ENCODE measurements at places on chromosomes 3 and 15.

GRCh38 chr3:170054204-170054603, 16.4 kb downstream of the GPR160 start:
- no peak for DNase-seq

DNA sequence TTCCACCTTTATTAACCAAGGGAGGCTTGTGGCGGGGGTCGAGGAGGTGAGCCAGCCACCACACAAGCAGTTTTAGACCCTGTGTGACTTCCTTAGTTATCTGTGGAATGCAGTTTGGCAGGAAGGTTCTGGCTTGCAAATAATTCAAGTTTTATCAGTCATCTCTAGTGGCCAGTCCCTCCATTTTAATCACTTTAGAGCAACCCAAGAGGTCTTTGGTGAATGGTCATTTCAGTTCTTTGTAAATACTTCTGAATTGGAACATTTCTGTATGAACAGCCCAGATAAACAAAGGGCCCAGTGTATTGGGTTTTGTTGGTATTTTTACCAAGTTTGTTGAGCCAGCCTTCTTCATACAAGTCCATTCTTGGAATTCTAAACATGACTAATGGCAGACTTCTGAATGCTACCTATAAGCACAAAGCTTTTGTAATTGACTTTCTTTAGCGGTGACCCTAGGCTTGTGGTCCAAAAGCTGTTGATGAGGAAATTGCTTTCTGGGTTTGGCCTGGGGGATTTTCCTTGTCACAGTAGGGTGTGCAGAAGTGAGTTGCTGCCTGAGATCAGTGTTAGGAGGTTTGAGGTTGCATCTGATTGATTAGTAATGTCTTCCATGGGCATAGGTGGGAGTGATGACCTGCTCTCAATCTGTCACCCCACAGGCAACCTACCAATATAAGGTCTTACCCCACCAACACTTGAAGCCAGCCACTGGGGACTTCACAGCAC, 193.3 kb upstream of the TOPAZ1 start:
- DNase-seq: peak; percentile 24

GRCh38 chr3:53823956-53824657, 22.1 kb downstream of the CHDH start:
- no peak for DNase-seq

- DNase-seq: no peak
Measured at GRCh38 chr15:66852064-66852905, 150.2 kb downstream of the SMAD6 start.

GRCh38 chr3:124766113-124767095, 36.2 kb downstream of the UMPS start:
- DNase-seq: no peak

DNA sequence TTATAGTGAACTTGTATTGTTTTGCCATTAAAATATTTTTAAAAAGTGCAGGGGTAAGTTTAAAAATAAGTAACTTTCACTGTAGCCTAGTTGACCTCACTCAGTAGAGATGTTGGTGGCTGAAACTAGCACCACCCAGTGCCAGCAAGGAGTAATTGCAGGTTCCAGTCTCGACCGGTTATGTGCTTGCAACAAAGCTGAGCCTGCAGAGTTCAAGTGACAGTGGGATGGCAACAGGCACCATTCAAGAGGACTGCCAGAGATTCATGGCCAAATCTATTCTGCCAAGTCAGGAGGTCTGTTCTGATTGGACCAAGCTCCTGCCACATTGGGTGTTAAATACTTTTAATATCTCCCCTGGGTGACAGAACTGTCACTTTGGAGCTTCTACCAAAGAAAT, 2.7 kb downstream of the ADAMTS7 start:
- DNase-seq: no peak

DNA sequence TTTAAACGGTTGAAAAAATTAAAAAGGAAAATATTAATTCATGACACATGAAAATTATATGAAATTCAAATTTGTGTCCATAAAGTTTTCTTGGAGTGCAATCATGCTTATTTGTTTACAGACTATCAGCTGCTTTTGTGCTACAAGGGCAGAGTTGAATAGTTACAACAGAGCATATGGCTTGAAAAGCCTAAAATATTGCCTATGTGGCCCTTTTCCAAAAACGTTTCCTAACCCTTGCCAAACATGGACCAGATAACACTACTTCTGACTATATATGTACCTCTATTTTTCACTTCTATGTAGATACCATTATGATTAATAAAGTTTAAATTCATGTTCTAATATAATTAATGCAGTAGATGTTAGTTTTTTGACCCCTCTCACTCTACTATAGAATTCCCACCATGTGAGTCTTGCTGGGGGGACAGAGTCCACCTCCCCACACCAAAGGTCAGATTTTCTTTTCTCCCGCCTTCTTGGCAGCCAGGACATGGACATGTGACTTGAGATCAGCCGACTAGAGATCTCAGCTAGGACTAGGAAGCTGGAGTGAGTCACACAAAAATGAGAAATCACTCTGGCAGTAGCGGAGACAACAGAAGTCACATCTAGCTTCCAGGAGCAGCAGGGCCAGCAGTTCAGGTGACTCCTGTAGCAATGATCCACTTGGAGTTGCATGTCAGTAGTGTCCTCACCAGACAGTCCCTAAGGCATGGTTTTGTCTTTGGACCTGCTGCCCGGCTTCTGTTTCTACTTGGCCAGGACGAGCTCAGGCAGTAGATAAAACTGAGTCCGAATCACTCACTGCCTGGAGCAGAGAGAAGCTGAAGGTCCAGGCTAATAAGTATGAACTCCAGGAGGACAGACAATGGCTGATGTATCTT, 22.4 kb downstream of the CIAO2A start:
- peak; percentile 83 for DNase-seq

DNA sequence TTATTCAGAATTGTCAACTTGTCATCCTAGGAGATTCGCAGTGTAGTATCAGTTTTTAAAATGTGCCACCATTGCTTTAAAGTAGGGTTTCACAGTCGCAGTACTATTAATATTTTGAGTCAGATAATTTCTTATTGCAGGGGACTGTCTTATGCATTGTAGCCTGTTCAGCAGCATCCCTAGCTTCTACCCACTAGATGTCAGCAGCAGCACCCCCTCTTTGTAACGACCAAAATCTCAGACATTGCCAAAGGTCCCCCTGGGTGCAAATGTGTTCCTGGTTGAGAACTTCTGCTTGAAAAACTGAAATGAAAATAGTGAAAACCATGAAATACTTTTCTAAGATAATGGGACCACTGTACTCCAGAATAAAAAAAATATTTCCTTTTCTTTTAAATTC, 474.8 kb downstream of the CNTN3 start:
- peak; percentile 4 for DNase-seq

DNA sequence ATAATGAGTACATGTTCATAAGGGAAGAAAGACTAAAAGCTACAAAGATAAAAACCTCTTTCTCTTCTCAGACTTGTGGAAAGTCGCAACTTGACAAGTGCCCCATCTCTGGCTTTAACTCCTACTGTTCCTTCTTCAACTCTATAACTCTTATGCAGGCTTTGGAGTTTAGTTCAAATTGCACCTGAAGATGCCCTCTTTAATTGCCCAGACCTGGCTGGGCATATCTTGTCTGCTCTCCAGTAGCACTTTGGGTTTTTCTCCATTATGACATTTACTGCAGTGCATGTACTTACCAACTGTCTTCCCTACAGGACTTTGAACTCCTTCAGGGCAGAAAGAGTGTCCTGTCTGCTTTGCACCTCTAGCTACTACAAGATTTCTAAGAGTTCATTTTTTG, 32.4 kb downstream of the DGKG start:
- no peak for DNase-seq

DNA sequence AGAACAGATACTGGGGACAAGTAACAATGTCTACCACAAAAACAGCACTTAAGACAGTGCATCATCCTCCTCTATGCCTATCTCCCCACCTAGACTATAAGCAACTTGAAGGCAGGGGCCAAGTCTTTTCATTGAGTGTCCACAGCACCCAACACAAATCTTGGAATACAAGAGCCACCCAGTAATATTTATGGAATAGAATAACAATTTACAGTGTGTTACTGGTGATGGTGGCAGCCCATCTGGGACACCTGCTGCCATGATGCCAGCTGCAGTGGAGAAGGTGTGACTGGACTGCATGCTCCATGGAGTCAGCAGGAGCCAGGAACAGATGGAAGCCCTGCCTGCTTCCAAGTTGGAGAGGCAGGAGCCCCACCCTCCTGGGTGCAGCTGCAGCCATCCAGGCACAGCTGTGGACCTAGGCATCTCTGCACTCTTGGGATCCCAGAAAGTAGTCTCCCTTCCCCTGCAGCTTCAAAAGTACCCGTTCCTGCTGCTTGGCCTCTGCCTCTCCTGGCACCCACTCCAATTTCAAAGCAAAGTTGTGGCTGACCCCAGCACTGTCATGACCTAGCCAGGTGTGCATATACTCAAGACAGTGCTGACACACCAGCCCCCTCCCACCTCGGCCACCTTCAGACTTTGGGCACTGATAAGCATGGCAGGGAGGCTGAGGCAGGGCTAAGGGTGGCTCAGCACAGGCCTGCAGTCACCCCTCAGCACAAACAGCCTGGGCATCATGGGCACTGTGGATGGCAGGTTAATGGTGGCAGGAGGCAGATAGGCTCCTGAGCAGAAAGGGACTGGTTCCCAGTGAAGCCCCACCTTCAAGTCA, 94.5 kb downstream of the TPRA1 start:
- DNase-seq: no peak

GRCh38 chr3:135809021-135809634, 156.4 kb upstream of the PPP2R3A start:
- no peak for DNase-seq

DNA sequence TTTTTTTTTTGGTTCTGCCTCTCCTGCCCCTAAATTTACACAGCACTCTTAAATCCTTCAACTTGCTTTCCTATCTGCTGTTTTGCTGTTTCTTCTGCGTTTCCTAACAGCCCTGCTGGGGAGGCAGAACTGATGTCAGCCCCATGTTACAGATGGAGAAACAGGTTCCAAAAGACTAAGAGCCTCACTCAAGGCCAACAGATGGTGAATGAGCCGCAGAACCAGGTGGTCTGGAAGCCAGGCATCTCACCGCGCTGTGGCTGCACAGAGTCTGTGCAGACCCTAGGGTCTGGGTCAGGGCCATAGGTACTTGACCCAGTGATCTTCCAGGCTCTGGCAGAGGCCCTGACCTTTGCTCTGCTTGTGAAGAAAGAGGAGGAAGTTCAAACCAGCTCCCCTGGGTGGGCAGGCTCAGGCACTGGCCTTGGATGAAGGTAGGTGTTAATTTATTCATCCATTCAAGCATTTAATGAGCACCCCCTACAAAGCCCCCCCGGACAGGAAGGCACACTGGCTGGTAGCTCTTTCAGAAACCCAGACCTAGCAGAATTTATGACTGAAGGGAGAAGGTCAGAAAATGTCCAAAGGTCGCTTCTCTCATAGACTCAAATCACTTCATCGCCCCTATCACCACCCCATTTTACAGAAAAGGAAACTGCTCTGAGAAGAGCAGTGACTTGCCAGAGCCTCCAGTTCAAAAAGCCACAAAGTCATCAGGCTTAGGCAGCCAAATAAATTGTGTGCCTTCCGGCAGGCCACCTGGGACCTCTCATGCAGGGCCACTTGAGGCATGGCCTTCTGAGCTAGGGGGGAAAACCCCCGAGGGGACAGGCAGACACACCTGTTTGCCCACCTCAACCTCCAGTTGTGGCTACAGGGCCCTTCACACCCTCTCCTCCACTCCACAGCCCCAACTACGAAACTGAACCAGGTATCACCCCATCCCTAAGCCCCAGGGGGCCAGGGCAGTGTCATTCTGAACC, 2.7 kb downstream of the CHDH start:
- no peak for DNase-seq

Data from GM03348 (cell line).